Suppressor macrophage (primary cell): ENCODE measurements at places on chromosomes 16 and 17.
A peak's percentile ranks its signal among the peaks of the same experiment; 100 is the strongest.

- no peak for DNase-seq
These were observed 252.1 kb upstream of the N4BP1 start for GRCh38 chr16:48862087-48862532.

DNA sequence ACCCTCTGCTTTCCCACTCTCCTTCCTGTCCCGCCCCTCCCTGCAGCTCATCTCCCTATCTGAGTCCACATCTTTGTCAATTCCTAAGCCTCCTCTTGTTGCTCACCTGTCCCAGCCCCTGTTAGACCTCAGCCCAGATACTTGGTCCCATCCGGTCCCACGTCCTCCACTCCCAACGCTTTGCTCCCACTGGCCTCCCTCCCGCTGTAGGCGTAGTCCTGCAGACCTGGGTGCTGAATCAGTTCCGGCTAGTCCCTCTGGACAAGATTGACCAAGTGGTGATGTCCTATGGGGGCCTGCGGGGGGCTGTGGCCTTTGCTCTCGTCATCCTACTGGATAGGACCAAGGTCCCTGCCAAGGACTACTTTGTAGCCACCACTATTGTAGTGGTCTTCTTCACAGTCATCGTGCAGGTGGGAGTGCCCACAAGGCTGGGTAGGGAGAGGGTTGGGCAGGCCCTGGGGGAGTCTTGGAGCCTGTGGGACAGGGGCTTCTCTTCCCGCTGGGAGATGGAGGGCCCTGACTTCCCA lies 8.0 kb downstream of the SLC9A5 start:
- DNase-seq, result no peak

GRCh38 chr16:28556914-28557320 lies 3.2 kb downstream of the SGF29 start:
- peak; percentile 40 for DNase-seq

DNA sequence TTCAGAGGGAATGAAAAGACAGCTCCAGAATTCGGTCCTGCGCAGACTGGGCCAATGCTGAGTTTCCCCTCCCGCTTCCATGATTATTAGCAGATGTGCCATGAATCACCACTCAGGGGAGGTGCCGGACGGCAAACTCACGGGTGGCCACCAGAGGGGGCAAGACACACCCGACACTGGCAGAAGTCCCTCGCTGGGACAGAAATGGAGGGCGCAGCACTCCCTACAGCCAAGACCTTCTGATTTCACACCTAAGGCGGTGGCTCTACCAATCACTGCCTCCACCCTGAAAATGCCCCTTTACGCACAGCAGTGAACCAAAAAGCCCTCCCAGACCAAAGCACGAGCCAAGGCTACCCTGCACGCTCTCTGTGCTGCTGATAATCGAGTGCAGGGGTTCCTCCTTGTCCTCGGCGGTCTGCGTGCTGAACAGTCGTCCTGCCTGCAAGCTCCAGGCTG lies 26.8 kb downstream of the TRAP1 start:
- DNase-seq, result peak; percentile 86

GRCh38 chr17:27906623-27907022 lies 13.5 kb upstream of the LYRM9 start:
- no peak for DNase-seq

GRCh38 chr17:43135454-43135819 lies 10.3 kb upstream of the BRCA1 start:
- DNase-seq, result no peak

DNA sequence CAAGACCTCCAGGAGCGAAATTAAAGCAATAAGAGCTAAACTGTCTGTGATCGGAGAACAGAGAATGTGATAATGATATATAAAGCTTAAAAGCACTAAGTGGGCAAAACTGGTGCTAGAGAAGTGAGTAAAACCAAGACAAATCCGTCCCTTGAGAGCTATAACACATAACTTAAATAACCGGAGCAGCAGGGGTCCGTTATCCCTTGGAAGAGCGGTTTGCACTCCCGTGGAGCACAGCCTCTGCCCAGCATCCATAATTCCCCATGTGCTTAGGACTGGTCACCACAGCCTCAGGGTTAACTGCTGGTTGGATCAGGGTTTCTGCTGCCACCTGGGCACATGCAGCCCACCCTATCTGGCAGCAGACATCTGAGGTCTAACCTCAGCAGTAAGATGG lies 489.0 kb downstream of the NPIPA7 start:
- no peak for DNase-seq

- no peak for DNase-seq
These were observed 51.2 kb downstream of the RAI1 start for GRCh38 chr17:17732444-17732843.

GRCh38 chr17:66632731-66633130 lies 202.2 kb upstream of the CACNG5 start:
- DNase-seq, result no peak

DNA sequence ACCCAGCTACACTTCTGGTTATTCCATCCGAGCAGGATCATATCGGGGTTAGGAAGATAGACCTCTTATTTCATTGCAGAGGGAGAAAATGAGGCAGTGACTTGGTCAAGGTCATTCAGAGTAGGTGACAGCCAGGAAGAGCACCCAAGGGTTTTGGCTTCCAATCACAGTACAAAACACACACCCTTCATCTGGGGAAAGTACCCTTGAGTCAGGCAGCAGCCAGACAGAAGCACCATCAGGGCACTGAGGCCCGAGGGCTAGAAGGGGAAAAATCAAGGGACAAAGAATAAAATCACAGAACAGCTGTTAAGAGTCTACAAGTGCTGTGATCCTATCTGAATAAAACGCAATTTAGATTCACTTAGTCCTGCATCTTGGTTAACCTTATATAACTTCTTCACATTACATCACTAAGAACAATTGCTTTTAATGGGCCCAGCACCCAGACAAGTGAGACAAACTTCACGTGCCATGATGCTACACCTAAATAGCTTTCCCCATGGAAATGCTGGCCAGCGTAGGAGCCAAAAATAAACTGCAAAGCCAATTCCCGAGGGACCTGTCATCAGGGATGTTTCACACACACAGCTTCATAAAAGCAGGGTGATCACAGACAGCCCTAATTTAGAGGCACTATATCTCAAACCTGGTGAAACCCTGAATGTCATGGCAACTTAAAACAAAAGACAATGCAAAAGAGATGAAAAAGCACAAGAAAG lies 4.9 kb downstream of the UBE2O start:
- no peak for DNase-seq

GRCh38 chr17:75365009-75365930 lies 40.2 kb downstream of the GRB2 start:
- no peak for DNase-seq

DNA sequence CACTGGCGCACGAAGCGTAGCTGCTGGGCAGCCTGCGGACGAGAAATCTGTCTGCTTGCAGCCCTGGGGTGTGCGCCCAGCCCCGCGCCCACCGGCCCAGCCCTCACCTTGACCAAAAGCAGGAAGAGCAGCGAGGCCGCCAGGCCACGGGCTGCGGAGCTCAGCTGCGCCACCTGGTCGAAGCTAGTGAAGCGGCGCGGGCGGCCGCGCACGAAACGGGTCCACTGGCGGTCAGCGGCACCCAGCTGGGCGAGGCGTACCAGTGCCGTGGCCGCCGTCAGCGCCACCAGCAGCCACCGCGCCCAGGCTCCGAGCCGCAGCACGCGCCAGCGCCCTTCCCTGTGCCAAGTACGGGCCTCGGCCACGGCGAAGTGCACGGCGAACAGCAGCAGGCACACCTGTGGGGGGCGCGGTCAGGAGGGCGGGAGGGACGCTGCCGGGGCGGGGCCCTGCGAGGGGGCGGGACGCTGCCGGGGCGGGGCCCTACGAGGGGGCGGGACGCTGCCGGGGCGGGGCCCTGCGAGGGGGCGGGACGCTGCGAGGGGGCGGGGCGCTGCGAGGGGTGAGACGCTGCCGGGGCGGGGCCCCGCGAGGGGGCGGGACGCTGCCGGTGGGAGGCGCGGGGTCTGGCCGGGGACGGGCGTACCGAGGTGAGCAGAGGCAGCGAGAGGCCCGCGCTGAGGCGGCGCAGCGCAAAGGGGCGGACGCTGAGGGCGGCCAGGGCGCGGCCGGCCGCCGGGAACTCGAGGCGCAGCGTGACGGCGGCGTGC lies 43.2 kb downstream of the TSC2 start:
- no peak for DNase-seq

DNA sequence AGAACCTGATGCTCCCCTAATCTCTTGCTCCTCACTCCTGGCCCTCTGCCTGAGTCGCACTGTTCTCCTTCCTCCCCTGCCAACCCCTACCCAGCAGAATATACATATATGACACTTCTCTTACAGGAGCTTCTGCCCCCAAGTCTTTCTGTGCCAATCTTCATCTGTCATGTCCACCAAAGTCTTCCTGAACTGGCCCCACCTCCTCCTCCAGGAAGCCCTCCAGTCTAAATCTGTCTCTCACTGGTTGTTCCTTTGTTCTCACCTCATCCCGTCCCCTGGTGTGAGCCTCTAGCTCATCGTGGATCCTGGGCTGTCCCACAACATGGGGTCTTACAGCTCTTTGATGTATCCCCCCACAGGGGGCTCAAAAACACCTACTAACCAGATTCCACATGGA lies 8.3 kb downstream of the CRHR1 start:
- DNase-seq, result no peak

DNA sequence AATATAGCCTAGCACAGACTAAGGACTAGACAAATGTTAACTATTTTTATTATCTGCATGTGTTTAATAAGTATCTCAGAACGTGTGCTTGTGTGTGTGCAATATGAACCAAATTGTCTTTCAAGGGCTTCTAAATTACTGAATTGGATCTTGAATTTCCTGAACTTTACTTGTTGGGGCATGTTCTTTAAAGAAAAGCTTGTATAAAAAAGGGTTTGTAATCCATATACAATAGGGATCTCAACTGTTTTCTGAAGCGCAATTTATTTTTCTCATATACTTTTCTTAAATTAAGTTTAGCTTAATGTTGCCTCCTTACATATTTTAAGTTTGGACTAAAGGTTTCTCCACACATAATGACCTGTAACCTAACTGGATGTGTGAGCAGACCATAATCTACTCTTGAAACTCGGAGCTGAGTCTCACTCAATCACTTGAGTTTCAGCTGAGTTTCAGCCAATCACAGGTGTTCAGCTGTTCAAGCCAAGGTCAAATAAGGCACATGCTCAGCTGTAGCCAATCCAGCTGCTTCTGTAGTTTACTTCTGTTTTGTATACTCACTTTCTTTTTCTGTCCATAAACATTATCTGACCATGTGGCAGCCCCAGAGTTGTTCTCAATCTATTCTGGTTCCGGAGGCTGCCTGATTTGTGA lies 72.3 kb downstream of the CDK5R1 start:
- no peak for DNase-seq

- no peak for DNase-seq
These were observed 33.0 kb upstream of the PMP22 start for GRCh38 chr17:15298176-15298575.

- peak; percentile 39 for DNase-seq
These were observed 58.4 kb upstream of the MARCHF10 start for GRCh38 chr17:62866471-62866870.

GRCh38 chr17:80213643-80213975 lies 6.5 kb downstream of the SGSH start:
- no peak for DNase-seq

- no peak for DNase-seq
These were observed 31.5 kb downstream of the LMF1 start for GRCh38 chr16:939311-939710.

DNA sequence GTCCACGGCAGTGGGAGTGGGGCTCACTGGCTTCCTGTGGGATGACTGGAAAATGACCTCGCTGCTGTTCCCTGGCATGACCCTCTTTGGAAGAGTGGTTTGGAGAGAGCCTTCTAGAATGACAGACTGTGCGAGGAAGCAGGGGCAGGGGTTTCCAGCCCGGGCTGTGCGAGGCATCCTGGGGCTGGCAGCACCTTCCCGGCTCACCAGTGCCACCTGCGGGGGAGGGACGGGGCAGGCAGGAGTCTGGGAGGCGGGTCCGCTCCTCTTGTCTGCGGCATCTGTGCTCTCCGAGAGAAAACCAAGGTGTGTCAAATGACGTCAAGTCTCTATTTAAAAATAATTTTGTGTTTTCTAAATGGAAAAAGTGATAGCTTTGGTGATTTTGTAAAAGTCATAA lies 7.8 kb upstream of the RNF213 start:
- peak; percentile 41 for DNase-seq

DNA sequence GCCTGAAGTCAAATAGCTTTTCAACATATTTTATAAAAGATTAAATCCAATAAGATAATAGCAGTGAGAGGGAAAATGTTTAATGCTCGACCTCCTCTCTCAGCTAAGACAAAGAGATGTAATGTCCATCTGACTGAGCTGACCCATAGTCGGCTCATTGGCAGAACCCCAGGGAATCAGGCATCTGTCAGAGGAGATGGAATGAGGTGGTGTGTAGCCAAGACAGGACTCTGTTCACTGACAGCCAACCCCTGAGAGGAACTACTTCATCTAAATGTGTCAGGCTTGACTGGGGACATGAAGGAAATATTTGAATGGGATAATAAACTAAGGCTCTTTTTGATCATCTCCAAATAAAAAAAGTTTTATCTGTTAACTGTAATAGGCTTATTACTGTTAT lies 188.0 kb downstream of the CDH11 start:
- no peak for DNase-seq

DNA sequence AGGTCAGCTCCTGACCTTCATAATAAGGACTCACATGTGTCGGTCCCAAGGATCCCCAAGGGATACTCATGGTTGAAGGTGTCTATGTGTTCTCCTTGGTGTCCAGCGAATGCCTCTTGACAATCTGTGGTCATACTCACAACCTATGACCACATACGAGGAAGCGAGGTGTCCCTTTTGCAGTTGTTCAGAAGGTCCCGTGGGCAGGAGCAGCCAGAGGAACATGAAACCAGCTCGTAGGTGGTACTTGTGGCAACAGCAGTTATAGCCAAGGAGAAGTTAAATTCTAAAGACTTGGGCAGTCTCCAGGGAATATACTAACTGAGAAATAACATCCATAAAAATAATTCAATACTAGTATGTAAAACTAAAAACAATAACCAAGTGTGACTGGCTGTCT lies 685.3 kb downstream of the WWOX start:
- DNase-seq, result peak; percentile 80

DNA sequence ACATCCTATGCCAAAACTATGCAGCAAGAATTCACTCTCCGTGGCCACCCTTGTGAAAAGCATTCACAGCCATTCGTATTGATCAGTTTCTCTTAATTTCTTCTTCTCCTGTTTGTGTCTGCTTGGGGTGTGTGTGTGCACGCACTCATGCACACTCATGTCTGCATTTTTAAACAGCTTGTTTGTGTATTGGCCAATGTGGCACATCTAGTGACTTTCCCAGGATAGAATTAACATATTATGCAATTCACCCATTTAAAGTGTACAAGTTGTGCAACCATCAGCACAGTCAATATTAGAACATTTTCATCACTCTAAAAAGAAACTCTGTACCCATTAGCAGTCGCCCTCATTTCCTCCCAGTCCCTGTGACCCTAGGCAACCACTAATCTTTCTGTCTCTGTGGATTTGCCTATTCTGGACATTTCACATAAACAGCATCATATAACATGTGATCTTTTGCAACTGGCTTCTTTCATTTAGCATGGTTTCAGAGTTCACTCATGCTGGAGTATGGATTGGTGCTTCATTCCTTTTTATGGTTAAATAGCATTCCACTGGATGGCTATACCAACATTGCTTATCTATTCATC lies 20.1 kb downstream of the IRX3 start:
- peak; percentile 43 for DNase-seq

- peak; percentile 93 for DNase-seq
These were observed 58.5 kb downstream of the HS3ST3B1 start for GRCh38 chr17:14359163-14360020.

GRCh38 chr17:6623941-6624340 lies 16.6 kb downstream of the KIAA0753 start:
- no peak for DNase-seq

GRCh38 chr16:65490286-65490685 lies 368.4 kb upstream of the CDH11 start:
- DNase-seq, result no peak

- DNase-seq, result peak; percentile 65
These were observed 109.9 kb downstream of the TANC2 start for GRCh38 chr17:63075969-63076368.
